ENCODE measurements at places on chromosomes 11 and 22.

DNA sequence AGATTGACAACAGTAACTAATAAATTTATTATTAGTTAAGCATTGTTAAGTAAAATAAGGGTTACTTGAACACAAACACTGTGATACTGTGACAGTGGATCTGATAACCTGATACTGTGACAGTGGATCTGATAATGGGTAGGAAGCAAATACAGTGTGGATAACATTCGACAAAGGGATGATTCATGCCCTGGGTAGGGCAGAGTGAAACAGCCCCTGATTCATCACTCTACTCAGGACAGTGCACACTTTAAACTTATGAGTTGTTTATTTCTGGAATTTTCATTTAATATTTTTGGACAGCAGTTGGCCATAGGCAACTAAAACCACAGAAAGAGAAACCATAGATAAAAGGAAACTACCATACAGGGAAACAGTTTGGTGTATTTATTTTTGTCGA, 60.8 kb upstream of the CTSC start:
- DNase-seq = no peak

- no peak for DNase-seq
These were observed 52.9 kb upstream of the FBXO3 start for GRCh38 chr11:33827206-33827605.

DNA sequence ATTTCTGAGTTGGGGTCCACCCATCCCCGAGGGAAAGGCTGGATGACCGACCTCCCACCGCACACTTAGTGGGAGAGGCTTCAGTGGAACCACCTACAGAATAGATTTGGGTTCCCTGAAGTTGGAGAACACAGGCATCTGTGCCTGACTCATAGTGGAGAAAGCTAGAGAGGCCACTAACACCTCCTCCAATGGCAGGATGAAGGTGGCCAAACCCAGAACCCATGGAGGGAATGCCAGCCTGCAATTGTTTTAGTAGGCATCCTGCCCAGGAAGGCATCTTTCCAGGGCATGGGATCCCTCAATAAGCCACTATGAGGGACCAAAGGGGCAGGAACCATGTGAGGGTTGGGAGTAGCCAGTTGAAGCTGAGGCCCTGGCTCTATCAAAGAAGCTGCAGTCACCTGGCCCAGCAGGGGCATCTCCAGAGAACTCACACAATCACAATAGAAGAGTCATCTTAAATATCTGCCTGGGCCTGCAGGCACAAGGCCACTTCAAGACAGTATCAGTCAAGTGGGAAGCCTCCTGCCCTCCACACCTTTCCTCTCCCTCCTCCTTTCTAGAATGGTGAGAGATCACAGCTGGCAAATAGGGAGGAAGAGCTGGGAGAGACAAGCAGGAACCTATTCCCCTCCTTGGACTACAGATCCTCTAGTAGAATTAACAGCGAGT, 124.1 kb upstream of the CSNK2A3 start:
- DNase-seq = no peak

GRCh38 chr22:23835484-23836144, 3.2 kb downstream of the DERL3 start:
- DNase-seq = no peak

DNA sequence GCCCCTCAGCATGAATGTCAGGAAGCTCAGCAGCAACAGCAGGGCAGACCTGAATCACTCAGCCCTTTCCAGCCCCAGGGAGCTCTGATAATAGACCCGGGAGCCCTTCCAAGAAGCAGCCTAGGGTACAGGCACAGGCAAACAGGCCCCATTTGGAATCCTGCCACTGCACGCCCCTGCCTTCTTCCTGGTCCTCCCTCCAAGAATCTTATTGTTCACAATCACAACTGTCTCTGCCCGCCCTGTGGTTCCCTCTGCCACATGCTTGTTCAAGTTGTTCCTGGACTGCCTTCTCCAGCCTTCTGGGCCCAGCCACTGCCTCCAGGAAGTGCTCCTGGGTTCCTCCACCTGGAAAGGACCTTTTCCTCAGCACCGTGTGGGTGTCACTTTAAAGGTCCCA, 54.6 kb downstream of the LRRC32 start:
- no peak for DNase-seq

- DNase-seq = no peak
These were observed 4.4 kb upstream of the CNTF start for GRCh38 chr11:58617976-58618557.

GRCh38 chr11:1121331-1121812, 36.4 kb upstream of the MUC5AC start:
- DNase-seq = no peak

DNA sequence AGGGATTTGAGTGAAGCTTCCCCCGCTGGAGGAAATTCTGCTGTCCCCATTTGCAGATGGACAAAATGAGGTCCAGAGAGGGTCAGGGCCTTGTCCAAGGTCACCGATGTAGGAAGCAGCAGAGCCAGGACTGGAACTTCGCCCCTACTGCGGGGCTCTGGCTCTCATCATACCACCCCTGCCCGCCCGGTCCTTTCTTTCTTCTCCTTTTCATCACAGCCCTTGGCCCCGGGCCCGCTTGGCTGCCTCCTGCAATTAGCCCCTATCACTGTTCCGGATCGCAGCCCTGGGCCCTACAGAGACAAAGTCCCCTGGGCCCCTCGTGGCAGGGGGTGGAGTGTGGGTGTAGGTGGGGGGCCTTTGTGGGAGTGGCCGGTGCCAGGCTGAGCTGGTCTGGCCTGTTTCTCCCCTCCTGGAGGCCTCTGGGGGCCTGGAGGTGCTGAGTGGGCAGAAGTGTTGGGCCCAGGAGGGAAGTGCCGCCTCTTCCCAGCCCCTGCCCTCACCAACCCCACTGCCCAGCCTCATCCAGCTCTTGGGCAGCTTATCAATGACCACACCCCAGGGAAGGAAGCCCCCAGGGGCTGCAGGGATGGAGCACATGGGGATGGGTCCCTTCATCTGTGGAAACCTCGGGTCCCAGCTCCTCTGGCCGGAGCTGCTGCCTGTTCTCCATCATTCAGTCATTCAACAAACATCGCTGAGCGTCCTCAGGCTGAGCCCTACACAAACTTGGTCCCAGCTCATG, 3.4 kb downstream of the EMID1 start:
- no peak for DNase-seq

GRCh38 chr22:32509045-32509444, 34.4 kb downstream of the FBXO7 start:
- no peak for DNase-seq

GRCh38 chr11:73463359-73463758, 87.2 kb downstream of the RELT start:
- no peak for DNase-seq

DNA sequence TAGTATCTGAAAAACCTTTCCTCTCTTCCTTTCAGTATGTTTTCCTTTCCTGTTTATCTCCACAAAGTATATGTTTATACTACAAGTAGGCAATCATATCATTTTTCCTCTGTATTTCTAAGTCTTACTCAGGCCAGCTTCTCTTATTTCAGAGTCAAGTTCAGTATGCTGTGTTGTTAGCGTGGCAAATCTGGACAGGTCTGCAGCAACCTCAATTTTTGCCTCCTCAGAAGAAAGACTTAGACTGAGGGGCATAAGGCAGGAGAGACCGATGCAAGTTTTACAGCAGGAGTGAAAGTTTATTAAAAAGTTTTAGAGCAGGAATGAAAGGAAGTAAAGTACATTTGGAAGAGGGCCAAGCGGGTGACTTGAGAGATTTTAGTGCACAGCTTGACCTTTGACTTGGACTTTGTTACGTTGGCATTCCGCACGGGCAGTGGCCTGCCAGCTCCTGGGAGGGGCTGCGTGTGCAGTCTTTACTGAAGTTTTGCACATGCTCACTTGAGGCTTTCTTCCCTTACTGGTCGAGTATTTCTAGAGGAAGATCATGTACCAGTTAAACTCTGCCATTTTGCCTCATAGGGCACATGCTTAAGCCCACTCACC, 343.2 kb downstream of the NTM start:
- DNase-seq = no peak

- no peak for DNase-seq
These were observed 2.8 kb downstream of the ALKBH8 start for GRCh38 chr11:107562647-107563208.

DNA sequence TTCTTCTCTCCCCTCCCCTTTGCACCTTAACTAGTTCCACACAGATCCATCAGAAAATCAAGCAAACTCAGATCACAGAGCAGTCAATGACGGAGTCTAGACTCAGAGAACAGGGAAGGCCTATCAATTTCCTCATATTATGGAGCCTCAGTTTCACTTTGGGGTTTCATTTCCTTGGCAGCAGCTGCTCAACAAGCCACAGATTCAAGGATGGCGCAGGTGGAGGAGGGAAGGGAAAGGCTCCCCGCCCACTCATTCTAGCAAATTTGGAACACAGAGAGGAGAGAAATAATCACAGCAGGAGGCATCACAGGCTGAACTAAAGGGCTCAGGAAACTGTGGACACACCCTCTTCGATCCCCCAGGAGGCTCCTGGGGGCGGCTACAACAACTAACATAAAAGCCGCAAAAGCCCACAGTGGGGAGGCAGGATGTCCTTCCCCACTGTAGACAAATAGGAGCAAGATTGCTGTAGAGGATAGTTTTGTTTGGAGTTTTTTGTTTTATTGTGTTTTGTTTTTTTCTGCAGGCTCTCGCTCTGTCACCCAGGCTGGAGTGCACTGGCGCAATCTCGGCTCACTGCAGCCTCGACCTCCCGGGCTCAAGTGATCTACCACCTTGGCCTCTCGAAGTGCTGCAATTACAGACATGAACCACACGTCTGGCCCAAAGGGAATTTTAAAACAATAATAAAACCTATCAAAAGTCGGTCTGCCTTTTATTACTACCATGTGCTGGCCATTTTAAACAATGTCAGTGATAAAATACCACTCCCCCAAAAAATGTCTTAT, 3.4 kb downstream of the PLAAT3 start:
- DNase-seq = no peak

- DNase-seq = no peak
These were observed 34.2 kb upstream of the NRIP3 start for GRCh38 chr11:9037963-9038362.

DNA sequence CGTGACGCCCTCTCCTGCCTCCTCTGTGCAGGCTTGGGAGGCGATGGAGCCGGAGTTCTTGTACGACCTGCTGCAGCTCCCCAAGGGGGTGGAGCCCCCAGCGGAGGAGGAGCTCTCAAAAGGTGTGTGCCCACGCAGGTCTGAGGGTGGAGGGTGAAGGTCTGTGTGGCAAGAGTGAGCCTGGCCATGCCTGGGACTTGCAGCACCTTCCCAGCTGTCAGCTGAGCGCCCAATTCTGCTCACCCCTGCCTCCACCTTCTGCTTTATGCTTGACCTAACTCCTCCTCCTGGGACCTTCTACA, 2.5 kb downstream of the PARVG start:
- DNase-seq = no peak

GRCh38 chr11:108931168-108931567, 266.3 kb downstream of the DDX10 start:
- no peak for DNase-seq

GRCh38 chr11:123429336-123429735, 733 bp upstream of the GRAMD1B start:
- DNase-seq = no peak

DNA sequence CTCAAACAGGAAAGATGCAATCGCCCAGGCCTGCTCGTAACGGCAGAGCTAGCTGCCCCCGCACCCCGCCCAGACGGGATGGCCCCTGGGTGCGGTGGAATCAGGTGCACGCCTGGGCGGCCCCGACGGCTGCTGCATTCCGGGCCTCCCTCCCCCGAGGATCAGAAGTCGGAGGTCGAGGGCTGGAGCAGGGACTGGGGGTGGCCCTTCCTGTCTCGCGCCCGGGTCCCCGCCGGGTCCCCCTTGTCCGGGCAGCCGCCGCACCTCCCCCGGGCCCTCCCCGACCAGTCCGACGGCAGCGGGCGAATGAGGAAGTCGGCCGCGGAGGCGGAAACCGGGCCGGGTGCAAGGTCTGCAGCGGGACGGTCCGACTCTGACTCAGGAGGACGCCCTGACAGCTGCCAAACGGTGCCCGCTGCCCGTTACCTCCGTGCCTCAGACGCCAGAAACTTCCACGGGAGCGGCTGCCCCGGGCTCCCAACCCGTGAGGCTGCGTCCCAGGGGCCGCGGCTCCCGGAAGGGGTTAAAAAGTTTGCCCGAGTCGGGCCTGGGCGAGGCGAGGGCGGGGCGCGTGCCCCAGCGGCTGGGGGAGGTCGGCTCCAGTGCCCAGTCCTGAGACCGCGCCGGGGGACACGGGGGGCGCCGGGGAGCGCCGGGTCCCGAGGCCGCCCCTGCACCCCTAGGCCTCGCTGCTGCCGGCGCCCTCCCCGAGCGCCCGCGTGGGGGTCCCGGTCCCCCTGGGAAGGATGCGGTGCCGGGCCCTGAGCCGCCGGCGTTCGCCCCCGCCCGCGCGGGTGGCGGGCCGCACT, 663 bp downstream of the MYH9 start:
- DNase-seq = no peak

Data from CD8-positive, alpha-beta T cell (primary cell).